ENCODE measurements at places on chromosomes 12 and 14.

GRCh38 chr12:83574142-83574541 is 887.4 kb downstream of the TMTC2 start:
- DNase-seq: no peak

DNA sequence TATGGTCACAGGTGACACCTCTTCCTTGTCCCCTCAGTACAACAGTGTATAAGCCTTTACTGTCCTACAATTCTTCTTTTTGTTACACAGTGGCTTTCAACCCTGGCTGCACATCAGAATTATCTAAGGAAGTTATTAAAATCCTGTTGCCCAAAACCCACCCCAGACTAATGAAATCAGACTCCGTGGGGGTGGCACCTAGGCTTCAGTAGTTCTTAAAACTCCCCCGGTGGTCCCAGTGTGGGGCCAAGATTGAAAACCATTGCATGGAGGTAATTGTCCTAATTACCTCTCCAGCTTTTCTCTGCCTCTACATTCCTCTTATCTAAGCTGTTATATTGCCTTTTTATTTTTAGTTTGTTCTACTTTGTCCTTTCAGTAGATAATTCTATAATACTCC is 172.8 kb downstream of the DAD1 start:
- no peak for DNase-seq

GRCh38 chr12:132305991-132306884 is 23.2 kb downstream of the GALNT9 start:
- no peak for DNase-seq

DNA sequence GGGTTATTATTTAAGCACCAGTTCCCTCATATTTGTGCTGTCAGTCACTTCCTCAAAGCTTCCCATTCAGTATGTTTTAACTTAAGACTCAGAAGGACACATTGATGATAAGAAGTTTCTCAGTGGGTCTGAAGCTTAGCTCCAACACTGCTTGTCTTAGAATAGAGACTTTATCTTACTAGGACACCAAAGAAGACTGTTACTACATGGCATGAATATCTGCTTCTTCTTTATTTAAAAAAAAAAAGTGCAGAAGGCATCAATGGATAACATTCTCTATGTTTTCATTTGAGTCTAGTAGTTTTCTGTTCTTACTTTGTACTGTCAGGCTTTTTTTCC is 404.2 kb downstream of the DAD1 start:
- no peak for DNase-seq

GRCh38 chr14:81067156-81067555 is 111.7 kb downstream of the TSHR start:
- DNase-seq: no peak

Measured in stimulated activated CD4-positive, alpha-beta T cell treated with anti-CD3 and anti-CD28 coated beads, Interleukin-1b, Interleukin-23, amount 100 ng/mL, for 1 hour (primary cell).